ENCODE measurements at places on chromosomes 5 and 9. TPM values are rescaled to one million over a fixed set of nuclear protein-coding genes. Genes with fewer than 3 reads are reported as not detected.

The BHMT2 gene
- not detected for total RNA-seq

The PCDHB9 gene
- 1.6 TPM for total RNA-seq

The LCNL1 gene
- not detected for total RNA-seq

The TGFBI gene
- total RNA-seq, result 744 TPM

The PCDHGB1 gene
- 4.9 TPM for total RNA-seq

The C9orf43 gene
- 1.1 TPM for total RNA-seq

The LECT2 gene
- total RNA-seq, result not detected

The ADAMTS2 gene
- not detected for total RNA-seq

The ORM2 gene
- not detected for total RNA-seq

The GRM6 gene
- total RNA-seq, result not detected

The PALM2AKAP2 gene
- total RNA-seq, result 3.7 TPM
